NCI-H187 treated with DMSO at 0.1 percent for 48 hours (cell line): ENCODE measurements at places on chromosomes 4 and X.
A peak's percentile ranks its signal among the peaks of the same experiment; 100 is the strongest.

GRCh38 chr4:149017002-149017734 is 575.0 kb upstream of the NR3C2 start:
- DNase-seq, result no peak

DNA sequence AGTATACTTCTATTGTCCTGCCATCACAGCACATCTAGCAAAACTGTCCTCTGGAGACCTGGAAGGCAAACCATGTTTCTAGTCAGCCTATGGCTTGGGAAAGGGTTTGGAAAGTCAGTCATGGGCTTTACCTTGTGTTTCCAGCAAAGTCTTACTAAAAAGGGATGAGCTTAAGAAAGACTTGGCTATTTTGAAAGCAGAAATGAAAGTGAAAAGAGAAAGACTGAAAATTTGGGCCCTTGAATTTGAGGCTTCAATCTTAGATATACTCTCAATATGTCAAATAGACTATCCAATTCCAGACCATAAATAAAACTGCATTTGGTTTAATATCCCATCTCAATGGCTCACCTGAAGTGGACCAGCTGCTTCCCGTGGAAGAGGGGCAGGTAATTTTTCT is 127.9 kb downstream of the ZNF330 start:
- DNase-seq, result no peak

- DNase-seq, result no peak
These were observed 414.2 kb upstream of the DIPK2B start for GRCh38 chrX:45614853-45615252.

DNA sequence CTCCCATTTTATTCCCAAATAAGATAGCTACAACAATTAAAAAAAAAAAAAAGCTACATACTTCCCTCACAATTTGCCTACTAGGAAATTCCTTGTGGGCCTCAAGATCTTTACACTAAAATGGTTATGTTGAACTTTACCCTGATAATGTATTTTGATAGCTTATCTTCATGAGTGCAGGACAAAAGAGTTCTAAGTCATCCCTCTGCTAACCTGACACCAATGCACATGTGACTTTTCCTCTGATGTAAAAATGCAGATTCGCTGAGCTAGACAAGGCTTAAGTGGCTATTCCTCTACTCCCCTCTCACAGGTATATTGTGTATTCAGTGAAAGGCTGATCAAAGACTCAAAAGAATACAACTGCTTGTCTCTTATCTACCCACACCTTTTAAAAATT is 22.5 kb downstream of the ELF2 start:
- DNase-seq, result no peak

DNA sequence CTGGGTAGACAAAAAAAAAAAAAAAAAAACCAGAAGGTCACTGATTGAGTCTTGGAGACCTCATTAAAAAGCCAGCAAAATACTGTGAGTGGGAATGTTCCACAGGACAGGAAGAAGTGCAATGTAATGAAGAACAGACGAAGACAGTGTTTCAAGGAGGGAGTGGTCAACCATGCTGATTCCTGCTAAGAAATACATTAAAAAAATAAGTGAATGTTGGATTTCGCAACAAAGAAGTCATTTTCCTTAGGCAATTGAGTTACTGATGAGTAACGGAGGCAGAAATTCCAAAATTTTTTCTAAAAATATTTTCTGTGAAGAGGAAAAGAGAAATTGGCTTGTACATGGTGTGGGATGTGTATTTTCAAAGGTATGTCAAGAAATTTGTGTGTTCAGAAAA is 94.3 kb upstream of the FAM47B start:
- DNase-seq, result no peak

DNA sequence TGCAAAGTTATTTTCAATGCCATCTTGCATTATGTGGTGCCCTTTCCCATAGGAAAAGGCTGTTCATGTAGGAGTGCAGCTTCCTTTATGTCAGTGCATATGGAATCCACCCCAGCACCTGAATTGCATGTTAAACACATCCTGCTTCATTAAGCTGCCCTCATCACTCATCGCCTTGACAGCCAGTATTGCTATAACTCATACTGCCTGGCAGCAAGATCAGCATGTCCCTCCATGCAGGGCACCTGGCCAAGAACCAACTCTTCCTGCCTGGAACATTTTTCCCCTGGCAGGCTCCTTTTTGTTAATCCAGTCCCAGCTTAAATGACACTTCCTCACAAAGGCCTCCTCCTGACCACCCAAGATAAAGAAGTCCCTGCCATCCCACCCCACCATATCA is 23.5 kb upstream of the CA5B start:
- DNase-seq, result no peak

DNA sequence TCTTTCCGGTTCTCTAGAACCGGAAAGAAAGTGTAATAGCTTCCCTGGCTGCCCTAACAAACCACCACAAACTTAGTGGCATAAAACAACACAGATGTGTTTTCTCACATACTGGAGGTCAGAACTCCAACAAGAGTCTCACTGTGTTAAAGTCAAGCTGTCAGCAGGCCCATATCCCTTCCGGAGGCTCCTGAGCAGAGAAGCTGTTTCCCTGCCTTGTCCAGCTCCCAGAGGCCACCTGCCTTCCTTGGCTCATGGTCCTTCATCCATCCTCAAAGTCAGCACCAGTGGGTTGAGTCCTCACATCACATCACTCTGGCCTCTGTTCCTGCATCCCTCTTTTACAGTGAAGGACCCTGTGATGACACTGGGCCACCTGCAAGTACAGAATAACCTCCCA is 49.8 kb upstream of the HMX1 start:
- DNase-seq, result no peak

DNA sequence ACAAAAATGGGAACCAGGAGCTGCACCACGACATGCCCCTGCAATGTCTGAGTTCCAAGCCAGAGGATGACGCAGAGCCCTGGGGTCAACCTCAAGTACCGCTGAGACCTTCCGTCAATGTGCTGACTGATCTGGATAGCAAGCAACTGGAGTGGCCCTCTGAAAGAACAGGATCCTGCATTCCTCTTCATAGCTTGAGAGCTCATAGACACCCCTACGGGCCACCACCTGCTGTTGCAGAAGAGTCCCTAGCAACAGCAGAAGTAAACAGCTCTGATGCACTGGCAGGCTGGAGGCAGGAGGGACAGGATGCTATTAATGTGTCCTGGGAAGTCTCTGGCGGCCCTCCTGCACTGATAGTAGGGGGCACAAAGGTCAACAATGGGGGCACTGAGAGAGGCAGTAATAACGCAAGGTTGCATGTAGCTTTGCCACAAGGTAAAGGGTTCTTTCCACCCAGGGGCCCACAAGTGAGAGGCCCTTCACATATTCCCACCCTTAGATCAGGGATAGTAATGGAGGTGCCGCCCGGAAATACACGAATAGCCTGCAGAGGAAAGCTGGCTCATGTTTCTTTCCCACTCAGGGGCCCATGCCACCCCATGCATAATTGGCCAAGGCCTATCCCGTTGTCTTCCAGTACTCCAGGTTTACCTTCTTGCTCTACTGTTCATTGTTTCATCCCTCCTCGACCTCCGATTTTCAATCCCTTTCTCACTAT is 1.3 kb downstream of the PRR32 start:
- no peak for DNase-seq

- DNase-seq, result no peak
These were observed 45.6 kb downstream of the SEL1L3 start for GRCh38 chr4:25817059-25817681.

- no peak for DNase-seq
These were observed 29.1 kb downstream of the ZNF185 start for GRCh38 chrX:152926923-152927322.

- DNase-seq, result no peak
These were observed 148.3 kb downstream of the APBB2 start for GRCh38 chr4:41066049-41066448.

- DNase-seq, result no peak
These were observed 566.5 kb upstream of the FRG1 start for GRCh38 chr4:189374176-189374575.

DNA sequence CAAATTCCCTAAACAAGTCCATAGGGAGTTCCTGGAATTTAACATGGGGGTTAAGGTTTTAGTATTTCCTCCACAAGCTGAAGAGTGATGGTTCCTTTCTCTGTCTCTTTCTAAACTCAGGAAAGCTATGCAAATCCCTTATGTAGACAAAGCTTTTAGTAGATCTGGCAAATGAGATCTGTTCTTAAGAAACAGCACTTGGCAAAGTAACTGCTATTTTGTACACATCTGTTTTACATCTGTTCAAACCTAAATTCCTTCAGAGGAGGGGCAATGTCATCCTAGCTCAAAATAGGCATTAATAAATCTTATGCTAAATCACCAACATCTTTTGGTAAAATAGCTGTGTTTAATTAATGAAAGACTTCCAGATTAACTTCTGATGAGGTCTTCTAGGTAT is 137.8 kb upstream of the TBC1D9 start:
- DNase-seq, result no peak

DNA sequence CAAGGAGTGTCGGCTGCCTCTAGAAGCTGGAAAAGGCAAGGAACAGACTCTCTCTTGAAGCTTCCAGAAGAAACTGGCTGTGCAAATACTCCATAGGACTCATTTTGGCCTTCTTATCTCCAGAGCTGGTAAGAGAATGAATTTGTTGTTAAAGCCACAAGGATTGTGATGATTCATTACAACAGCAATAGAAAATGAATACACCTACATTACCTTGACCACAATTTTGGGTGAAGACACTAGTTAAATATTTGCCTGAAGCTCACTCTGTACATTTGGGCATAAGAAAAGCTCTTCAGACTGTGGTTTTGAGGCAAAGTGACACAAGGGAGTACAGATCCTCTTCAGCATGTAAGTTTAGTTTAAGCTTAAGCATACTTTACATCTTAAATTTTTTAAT is 134.5 kb upstream of the TLL1 start:
- no peak for DNase-seq

DNA sequence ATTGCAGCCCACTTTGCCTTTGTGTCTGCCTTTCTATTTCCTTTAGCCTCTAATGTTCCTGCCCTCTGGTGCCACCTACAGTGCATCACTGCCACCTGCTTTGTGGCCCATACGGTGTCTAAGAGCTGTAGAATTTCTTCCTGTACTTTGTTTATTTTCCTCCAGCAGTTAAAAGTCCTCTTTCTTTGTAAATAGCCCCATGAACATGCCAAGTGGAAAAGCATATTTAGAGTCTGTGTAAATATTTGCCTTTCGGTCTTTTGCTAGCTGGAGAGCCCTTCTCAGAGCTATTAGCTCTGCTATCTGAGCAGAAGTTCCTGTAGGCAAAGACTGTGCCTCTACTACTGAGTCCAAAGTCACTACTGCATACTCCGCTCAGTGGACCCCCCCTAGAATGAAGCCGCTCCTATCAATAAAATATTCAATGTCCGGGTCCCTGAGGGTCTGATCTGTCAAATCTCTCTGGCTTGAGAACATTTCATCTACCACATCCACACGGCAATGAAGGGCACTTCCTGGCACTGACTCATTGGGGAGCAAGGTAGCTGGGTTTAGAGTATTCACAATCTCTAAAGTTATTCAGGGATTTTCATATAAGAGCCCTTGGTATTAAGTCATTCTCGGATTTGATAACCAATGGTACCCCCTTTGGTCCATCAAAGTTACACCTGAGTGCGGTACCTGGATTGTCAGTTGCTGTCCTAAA is 36.3 kb downstream of the SULT1E1 start:
- peak; percentile 56 for DNase-seq

DNA sequence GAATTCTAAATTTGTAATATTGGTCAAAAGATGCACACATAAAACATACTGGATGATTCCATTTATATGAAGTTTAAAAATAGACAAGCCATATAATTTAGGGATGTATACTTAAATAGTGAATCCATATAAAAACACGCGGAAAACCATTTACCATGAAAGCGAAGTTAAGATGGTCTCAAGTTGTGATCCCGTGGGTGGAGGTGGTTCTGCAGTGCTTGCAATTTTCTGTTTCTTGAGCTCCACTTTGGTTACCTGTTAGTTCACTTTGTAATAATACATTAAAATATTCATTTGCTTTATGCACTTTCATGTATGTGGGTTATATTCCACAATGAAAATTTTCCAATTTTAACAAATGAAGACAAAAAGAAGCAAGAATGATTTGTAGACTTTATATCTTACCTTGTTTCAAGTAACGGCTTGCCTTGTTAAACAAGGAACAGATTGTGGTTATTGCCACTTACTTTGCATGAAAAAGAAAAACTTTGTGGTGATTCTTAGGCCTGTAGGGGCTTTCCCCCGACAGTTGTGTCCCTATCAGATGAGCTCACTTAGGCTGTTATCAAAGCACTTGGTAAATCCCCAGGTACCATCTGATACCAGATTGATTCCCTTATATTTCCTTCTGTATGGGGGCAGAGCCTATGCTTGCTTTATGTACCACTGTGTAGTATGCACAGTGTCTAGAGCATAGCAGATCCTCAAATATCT is 12.2 kb downstream of the UCP1 start:
- no peak for DNase-seq

DNA sequence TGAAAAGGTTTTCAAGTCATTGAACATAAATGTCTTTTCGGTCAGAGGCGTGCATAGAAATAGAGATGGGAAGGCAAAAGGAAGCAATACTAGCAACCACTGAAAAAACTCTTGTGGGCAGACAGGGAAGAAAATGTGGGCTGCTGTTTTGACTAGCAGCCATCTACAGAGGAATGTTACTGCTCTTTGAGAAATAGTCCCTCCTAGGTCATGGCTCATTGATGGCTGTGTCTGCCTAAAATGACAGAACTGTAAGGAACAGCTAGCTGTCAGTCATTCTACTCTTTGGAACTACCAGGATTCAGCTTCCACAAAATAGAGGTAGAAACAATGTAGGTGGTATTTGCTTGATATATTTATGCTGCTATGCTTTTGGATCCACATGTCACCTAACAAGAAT is 26.9 kb upstream of the TMPRSS11B start:
- DNase-seq, result no peak

DNA sequence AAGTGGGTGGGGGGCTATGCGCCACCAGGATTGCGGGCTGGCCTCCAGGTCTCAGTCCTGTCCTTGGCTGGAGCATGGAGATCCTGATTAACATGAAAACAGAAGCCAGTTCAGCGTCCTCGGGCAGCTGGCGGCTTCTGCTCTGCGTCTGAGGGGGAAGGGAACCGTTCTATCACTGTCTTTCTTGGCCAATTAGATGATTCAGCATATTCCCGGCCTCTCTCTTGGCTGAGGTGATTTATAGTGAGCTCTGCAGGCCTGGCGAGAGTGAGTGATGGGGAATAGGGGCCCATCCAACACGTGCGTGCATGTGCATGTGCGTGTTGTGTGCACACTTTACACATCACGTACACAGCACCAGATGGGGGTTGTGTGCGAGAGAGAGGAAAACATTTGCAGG is 145.8 kb upstream of the ATP6AP2 start:
- no peak for DNase-seq

GRCh38 chrX:129549124-129549523 is 9.1 kb downstream of the OCRL start:
- no peak for DNase-seq

DNA sequence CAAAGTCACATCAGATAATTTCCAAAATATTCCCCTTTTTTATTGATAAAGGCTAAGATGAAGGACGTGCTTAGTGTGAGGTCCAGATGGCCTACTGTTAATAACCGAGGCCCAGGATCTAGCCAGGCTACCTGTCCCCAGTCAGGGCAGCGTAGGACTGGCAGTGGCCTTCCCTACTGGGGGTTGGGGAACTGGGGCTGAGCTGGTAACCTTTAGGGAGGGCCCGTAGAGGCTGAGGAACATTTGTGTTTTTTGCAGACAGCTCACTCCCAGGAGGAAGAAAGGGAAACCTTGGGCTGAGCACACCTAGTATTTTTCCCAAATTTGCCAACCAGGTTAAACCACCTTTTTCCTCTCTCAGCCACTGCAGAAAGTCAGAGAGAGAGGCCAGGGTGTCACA is 59.1 kb downstream of the KLF3 start:
- DNase-seq, result no peak
